CD4-positive, alpha-beta T cell treated with Interferon gamma for 1 hour (primary cell): ENCODE measurements at places on chromosomes 3 and 15.

DNA sequence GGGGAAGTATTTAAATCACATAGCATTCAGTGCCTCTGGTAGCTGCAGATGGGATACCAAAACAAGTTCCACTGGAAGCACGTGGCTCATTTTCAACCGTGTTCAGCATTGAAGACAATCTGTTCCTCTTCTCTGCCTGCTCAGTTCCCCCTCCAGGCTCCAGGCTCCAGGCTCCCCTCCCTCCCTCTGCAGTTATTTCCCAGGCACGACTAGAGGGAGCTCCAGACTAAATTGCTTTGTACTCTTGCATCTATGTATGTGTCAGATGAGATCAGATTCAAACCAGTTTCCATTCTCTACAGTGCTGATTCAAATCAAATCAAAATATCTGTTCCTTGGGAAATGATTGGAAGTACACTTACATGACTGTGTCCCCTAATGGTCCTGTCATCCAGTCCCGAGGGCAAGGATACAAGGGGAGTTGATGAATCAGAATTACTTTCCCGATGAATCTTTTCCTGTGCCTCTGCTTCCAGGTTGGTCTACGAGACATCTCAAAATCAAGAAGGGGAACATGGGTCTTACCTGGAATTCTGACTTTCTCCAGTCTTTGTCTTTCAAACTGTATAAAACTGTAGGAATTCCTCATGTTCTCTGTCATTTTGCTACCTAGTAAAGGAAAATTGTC is 600.5 kb downstream of the EDEM1 start:
- DNase-seq = no peak

DNA sequence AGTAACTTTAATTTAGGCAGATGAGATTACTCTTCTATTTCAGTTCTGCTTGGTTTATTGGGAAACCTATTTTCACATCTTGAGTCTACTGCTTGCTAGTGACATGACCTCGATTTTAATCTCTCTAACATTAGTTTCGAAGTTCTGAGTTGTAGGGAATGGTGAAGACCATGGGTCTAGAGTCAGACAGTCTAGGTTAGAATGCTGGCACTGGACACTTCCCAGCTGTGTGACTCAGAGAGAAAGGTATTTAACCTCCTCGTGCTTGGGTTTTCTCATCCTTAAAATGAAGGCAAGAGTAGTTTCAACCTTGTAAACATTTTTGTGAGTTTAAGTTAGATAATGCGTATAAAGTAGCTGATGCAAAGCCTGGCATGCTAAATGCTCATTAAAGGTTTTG is 422.1 kb downstream of the GRM7 start:
- DNase-seq = no peak

DNA sequence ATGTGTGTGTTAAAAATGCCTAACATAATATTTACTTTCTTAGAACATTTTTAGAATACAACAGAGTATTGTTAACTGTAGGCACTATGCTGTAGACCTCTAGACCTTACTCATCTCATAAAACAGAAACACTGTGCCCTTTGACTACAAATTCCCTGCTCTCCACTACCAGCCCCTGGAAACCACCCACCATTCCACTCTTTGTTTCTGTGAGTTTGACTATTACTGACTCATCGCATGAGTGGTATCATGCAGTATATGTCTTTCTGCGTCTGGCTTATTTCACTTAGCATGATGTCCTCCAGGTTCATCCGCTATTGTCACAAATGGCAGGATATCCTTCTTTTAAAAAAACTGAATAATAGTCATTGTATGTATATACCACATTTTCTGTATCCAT is 216.7 kb upstream of the CFAP20DC start:
- DNase-seq = no peak

DNA sequence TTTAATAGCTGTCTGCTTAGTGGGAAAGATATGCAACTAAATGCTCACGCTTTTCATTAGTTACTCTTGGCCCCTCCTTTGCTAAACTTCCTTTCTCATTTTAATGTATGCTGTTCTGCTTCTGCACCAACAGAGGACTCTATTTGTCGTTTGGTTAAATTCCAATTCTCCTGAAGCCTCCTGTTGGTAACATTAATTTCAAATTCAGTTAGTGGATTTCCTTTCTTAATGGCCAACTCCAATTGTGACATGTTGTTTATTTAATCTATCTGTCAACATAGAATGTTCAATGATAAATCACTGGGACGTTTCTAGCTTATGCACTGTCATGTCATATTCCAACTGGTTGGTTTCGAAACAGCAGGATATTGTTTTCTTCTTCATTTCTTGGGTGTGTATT is 467.4 kb upstream of the BCHE start:
- DNase-seq = no peak

GRCh38 chr3:129919806-129920205 is 26.3 kb upstream of the TMCC1 start:
- DNase-seq = no peak

- no peak for DNase-seq
Measured at GRCh38 chr3:17579289-17580031, 163.0 kb downstream of the TBC1D5 start.

GRCh38 chr15:81098861-81099651 is 35.0 kb upstream of the CFAP161 start:
- DNase-seq = no peak

GRCh38 chr3:106275592-106275991 is 406.8 kb upstream of the CBLB start:
- no peak for DNase-seq

DNA sequence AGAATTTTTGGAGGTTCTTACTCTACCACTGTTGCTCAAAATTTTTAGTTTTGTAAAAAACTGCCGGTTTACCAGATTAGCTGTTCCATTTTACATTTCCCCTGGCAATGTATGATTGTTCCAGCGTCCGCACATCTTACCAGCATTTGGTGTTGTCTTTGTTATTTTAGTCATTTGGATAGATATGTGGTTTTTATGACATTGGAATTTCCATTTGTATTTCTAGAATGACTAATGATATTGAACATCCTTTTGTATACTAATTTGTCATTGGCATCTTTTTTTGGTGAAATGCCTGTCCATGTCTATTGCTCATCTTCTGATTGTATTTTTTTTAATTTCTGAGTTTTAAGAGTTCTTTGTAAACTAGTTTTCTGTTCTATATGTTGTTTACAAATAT is 28.5 kb downstream of the LRRC28 start:
- DNase-seq = no peak

DNA sequence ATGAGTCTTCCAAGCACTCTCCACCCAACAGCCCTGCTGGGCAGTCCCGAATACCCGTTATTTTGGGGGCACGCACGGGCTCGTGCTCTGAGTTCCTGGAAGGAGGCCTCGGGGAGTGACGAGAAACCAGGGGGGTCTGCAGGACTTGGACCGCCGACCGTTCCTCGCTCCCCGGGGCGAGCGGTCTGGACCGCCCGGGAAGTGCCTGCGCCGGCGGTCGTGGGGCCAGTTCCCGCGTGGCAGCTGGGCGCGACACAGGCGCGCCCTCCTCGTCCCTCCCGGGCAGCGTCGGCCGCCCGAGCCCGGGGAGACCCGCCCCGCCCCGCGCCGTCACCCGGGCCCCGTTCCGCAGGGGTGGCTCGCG is 387 bp downstream of the GNB4 start:
- no peak for DNase-seq

- no peak for DNase-seq
Measured at GRCh38 chr15:101187820-101188636, 63.8 kb downstream of the CHSY1 start.

GRCh38 chr15:58330741-58331559 is 100.8 kb upstream of the LIPC start:
- no peak for DNase-seq

DNA sequence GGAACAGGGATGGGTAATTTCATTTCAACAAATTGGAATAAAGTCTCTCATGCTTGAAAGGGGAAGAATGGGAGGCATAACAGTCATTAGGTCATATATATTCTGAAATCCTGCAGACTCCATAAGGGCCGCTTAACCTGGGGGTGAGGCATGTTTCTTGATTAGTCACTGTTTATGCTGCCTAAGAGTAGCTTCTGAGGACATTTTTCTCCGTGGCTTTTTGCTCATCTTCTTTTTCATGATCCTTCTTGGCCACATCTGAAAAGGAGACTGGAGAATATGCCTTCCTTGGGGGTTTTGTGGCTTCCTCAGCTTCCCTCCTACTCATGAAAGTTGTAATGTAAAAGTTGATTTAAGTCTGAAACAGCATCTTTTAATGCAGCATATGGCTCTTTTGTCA is 20.0 kb upstream of the CFAP20DC start:
- no peak for DNase-seq

DNA sequence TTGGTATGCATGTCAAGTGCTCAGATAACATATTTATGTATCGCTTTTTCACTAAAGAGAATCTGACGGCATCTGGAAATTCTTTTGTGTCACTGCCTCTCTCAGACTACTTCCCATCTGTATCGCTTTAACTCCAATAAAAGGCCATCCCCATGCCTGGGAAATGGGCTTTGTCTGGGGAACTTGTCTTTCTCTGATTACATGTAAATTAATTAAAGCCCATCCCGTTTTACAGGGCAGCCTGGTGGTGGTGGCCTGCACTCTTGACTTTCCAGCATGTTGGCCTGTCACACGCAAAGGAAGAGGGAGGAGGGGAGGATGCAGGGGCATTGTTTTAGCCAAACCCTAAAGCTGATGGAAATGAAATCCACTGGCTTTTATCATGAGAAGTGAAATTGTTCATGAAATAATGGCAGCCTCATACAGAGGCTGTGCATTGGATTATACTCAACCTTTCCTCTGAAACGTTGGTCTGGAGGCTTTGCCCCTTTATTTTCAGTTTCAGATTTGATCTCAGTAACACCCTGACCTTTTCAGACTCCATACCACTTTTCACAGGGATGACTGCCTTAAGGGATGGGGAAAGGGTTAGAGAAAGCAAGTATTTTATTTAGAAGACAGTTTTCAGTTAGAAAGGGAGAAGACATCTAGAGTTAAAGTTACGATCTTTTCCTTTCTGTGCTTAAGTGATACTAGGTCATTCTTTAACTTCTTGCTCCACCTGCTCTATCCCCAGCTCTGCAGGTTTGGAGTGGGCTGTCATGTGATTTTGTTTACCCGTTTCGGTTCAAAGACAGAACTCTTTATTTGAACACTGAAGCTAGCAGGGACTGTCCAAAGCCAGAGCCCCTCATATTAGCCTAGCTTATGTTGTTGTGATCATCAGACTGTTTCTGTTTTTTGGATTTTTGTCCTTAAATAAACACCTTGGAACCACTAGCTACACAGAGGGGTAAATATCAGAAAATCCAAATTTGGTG is 94.6 kb upstream of the CTDSPL start:
- DNase-seq = no peak

DNA sequence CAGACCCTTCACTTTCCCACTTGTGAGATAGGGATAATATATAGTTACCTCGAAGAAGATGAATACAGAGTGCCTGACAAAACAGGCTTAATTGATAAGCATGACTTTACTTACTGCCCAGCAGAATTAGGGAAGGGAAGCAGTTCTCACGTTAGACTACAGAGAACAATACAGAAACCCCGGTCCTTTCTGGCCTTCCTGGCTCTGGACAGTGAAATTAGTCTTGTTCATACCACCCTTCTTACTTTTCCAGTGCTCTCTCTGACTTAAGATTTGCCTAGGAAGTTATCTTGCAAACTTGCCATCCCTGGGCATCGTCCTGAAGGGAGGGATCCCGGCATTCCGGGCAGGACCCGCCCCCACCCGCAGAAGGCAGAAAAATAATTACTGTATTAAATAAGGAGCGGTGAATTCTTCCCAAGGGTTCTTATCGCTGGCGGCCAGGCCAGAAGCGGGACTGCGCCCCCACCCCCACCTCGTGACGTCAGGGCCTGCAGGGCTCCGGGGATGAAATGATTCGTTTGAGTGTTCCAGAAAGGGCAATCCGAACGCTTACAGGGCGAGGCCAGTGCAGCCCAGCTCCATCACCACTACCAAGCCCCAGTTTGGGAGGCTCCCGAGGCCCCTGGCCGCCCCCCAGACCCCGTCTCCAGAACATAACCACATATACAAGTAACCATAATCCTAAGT is 8.4 kb downstream of the SOX2 start:
- no peak for DNase-seq
